ENCODE measurements at places on chromosomes 5 and 9.

DNA sequence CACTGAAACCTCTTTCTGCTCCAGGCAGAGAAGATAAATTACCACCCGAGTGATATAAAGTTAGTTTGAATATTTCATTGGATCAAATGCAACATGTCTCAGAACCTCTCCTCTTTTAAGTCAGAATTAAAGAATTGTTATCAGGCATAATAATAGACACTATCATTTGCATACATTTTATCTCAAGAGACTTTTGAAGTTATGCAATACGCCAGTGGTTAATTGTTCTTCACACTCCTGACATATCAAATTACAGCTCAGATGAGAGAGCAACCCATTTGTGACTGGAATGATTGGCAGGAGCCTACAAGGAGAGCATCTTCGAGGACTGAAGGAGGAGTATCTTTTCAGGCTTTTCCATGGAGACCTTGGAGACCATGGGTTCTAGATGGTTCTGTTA, 452.2 kb downstream of the KDM4C start:
- no peak for DNase-seq

- DNase-seq: no peak
Observed at GRCh38 chr5:32342656-32343055, 29.9 kb upstream of the MTMR12 start.

GRCh38 chr5:172141949-172142319, 46.1 kb downstream of the STK10 start:
- no peak for DNase-seq

DNA sequence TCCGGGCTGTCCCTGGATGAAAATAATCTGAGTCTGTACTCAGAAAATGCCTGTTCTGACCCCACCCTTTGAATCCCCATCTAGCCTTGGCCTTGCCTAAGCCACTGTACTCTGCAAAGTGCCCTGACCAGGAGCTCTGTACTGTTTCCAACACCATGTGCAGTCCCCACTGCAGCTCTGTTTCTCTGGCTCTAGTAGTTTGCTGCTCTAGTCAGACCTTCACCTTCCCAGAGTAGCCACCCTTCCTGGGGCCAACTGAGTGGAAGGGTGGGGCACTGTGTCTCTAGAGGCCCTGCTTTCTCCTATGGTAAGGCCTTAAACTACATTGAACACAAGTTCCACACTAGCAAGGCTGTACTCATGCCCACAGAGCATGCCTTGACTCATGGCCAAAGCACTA, 31.9 kb downstream of the P4HA2 start:
- no peak for DNase-seq

Measured in stimulated activated CD8-positive, alpha-beta memory T cell treated with anti-CD3 and anti-CD28 coated beads, Interleukin-4, amount 100 ng/mL, for 4 hours (primary cell).